ENCODE measurements at places on chromosomes 6 and 20.

- no peak for DNase-seq
These were observed 1.9 kb downstream of the MKKS start for GRCh38 chr20:10432079-10432478.

- DNase-seq: no peak
These were observed 30.7 kb downstream of the SLC22A3 start for GRCh38 chr6:160378882-160379281.

- no peak for DNase-seq
These were observed 47.6 kb downstream of the EZR start for GRCh38 chr6:158771399-158772152.

DNA sequence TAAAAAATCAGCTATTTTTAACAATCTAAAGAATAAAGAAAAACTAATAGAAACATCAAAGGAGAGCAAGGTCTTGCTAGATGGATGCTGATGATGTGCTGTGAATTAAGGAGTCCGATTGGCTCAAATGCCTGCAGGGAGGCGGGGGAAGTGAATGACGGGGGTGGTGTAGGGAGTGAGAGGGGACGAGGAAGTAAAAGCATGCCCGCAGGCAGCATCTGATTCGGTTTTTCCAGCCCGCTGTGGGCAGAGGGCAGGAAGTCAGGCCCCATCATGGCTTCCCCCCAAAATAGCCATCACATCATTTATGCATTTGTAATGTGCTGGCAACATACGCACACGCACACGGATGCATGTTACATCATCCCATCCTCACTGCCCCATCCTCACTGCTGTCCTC lies 10.3 kb downstream of the RSPO4 start:
- no peak for DNase-seq

- DNase-seq: no peak
These were observed 78.1 kb upstream of the TRAF3IP2 start for GRCh38 chr6:111683749-111684267.

DNA sequence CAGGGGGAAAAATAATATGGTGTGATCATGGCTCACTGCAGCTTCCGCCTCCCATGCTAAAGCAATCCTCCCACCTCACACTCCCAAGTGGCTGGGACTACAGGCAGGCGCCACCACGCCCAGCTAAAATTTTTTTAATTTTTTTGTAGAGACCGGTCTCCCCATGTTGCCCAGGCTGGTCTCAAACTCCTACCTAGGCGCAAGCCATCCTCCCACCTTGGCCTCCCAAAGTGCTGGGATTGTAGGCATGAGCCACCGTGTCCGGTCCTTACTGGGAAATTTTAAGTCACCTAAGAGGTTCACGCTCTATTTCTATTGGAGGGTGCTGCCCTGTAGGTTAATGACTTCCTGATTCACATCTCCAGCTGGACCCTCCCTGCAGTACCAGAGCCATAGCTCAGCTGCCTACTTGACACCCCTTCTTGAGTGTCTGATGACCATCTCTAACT lies 626 bp upstream of the CDK5RAP1 start:
- DNase-seq: no peak

DNA sequence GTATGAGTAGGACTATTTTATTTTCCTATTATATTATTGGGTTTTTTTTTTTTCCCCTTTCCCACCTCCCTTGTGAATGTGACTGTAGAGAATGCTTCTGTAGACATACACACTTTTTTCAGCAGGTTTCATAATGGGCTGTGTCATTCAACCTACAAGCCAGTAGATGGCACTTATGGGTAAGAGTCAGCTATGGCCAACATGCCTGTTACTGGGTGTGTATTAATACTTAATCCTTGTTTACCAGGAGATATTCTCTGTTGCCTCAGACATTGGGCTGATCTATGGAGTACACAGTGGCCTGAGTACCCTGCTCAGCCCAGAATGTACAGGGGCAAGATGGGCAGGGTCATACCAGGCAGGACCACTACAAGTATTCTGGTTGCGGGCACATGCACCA lies 382.5 kb downstream of the EPHA7 start:
- DNase-seq: no peak

GRCh38 chr6:24126586-24127192 lies 674 bp downstream of the NRSN1 start:
- DNase-seq: no peak

DNA sequence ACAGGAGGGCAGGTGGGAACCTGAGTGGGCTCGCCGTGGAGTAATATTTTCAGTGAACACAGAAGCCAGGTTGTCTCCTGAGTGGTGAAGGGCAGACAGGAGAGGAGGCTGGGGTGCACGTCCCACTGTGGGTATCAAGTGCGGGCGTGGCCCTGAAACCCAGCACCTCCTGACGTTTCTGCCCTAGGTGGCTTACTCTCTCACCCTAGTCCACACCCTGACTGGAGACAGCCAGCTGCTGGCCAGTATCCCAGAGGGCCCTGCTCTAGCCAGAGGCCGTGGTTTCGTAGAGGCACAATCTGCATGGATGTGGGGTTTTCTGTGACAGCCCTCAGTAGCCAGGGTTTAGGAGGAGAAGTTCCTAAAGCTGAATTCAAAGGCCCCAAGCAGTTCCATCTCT lies 86.7 kb downstream of the TRERF1 start:
- no peak for DNase-seq

GRCh38 chr6:133312006-133312405 lies 70.8 kb downstream of the EYA4 start:
- no peak for DNase-seq

DNA sequence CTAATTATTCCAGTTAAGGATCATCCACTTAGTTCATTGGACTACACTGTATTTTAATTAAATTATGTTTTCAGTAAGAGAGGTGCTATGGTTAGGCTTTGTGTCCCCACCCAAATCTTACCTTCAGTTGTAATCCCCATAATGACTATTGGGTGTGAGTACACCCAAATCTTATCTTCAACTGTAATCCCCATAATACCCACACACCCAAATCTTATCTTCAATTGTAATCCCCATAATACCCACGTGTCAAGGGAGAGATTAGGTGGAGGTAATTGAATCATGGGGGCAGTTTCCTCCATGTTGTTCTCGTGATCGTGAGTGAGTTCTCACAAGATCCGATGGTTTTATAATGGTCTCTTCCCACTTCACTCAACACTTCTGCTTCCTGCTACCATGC lies 208.0 kb upstream of the PHACTR1 start:
- no peak for DNase-seq

GRCh38 chr6:36821581-36822335 lies 17.5 kb downstream of the CPNE5 start:
- no peak for DNase-seq

- DNase-seq: no peak
These were observed 29.8 kb upstream of the TPBG start for GRCh38 chr6:82333781-82334180.

- no peak for DNase-seq
These were observed 44.1 kb downstream of the BLTP3A start for GRCh38 chr6:34836008-34836407.

GRCh38 chr6:143059663-143060353 lies 881 bp upstream of the AIG1 start:
- DNase-seq: peak; percentile 15

DNA sequence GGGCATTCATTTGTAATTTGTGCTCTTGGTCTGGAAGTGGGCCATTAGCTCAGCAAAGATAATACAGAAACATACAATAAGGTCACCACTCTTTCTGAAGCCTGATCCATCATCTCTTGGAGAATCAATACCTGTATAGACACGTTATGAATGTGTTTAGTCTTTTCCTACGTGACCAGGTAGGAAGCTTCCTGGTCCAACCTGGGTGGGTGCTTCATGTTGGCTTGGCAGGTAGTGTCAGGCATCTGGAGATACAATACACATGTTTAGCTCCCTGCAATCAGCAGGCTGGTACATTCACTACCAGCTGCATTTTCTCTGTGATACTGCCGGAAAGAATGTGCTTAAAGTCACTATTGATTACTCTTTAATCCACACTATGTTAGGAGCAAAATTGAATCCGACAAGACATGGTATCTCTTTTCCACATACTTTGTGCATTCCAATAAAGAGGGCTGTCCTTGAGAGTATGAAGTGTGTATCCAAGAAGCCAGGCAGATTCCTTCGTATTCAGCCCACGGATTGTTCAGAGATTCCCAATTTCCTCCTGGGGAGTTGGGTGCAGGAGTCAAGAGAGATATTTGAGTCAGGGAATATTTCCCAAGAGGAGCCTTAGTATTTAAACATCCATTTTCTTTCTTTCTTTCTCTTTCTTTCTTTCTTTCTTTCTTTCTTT lies 49.9 kb upstream of the RANBP9 start:
- no peak for DNase-seq

DNA sequence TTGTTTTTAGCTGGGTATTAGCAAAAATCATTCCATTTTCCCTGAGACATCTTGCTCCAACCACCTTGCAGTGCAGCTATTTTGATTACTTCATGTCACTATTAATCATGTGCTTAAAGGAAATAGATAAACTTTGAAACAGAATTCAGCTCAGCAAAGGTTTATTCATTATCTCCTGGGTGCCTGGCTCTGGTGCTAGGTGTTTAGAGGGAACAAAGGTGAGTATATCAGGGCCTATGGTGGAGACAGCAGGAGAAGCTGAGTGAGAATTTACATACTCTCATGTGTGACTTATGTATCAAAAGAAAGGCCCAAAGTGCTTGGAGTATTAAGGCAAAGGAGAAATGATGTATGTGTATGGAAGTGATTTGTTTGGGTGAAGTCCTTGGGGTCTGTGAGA lies 63.8 kb upstream of the BMP2 start:
- DNase-seq: no peak

DNA sequence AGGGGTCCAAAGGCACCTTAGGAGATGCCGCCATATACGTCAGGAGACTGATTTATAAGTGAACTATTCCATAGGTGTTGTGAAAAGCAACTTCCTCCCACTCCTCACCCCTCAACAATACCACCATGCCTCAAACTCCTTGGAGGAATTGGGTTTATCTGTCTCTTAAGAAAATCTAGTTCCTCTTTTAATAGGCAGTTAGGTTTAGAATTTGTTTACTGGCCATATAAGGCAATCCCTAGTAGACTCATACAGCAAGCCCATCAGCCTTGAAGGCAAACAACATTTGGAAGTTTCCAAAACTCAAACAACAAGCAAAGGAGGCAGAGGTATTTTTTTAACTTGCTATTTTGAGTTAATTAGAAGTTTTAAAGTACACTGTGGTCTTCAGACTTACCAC lies 66.1 kb downstream of the PRND start:
- no peak for DNase-seq

DNA sequence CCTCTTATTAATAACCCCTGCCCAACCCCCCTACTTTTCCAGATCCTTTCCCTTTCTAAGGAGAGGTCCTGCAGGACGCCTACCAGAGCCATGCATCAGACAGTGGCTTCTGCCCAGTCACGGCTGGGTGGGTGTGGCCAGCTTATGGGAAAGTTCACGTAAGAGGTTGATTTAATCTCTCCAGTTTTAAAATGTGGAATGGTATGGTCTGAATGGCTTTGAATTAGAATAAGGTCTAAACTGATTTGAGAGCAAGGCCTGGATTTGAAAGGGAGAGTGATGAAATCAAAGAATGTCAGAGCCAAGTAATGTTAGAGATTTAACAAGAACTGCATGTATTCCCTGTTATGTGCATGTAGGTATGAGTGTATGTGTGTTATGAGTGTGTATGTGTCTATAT lies 275.7 kb downstream of the PAX1 start:
- DNase-seq: no peak

DNA sequence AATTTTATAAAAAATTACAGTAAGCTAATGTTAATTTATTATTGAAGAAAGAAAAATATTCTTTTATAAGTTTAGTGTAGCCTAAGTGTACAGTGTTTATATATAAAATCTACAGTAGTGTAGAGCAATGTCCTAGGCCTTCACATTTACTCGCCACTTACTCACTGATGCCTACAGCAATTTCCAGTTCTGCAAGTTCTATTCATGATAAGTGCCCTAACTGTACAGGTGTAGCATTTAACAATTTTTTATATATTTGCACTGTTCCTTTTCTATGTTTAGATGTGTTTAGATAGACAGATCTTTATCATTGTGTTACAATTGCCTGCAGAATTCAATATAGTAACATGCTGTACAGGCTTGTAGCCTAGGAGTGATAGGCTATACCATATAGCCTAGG lies 80.1 kb upstream of the HDAC2 start:
- no peak for DNase-seq

DNA sequence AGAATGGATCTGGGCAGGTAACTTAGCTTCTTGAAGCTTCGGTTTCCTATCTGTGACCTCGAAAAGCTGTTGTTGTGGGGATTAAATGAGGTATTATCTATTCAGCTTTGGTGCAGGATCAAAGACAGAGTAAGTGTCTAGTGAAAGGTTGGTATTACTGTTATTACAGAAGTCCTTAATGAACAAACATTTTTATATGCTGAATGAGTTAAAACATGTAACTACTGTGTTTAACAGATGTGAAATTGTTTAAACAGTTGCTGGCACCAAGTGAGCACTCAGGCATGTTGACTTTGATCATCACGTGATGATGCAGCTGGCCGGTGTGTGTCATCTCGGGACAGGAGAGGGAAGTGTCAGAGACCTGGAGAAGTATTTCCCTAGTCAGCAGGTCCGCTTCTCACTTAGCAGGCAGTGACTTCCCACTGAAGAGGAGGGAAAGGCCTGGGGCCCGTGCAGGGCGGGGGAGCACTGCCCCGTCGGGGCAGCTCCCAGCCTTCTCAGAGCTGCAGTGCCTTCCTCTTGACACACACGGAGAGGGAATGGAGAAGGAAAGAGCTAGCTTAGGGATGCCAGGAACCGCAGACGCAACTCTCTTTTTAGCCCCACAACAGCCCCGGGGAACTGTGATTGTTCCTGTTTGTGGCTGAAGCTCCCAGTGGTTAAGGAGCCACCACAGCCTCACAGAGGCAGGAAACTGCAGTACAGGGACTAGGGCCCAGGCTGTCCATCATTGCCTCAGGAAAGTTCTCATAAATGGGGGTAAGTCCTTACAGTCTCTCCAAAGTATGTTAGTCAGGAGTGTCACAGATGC lies 18.0 kb downstream of the TUBB2A start:
- DNase-seq: no peak

DNA sequence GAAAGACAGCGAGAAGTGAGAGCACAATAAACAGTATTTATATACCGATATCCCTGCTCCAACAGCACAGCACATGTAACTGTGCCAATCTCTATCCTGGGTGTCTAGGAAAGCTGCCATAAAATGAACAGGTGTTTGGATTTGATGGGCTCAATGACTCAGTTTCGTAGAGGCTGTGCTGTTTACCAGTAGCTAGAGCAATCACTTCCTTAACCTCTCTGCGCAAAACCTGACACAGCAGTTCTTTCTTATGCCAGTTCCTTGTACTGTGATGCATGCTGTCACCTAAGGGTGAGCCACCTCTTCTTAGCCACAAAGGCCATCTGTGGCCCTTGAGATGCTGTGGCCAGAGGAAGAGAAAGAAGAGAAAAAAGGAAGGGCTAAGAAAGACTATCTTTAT lies 59.3 kb downstream of the SHPRH start:
- no peak for DNase-seq

DNA sequence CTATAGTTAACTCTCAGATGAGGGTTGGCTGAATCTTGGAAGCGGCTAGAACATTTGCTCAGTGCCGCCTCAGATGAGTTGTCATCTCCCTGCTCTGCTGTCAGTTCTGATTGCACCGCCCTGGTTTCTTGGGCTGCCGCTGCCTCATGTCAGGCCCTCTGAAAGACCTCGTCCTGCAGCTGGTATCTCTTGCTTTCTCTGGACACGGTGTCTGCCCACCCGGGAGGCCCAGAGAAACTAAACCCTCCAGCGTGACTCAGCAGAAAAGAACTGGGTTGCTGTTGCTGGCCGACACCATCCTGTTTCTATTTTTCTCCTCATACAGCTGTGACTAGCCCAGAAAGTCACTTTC lies 355.4 kb downstream of the CD83 start:
- no peak for DNase-seq

GRCh38 chr20:18138639-18139583 lies 1.2 kb downstream of the KAT14 start:
- no peak for DNase-seq

Measured in stimulated activated naive CD4-positive, alpha-beta T cell (primary cell).